ENCODE measurements at places on chromosomes 16 and 17. TPM values are rescaled to one million over a fixed set of nuclear protein-coding genes. Genes with fewer than 3 reads are reported as not detected.
A peak's percentile ranks its signal among the peaks of the same experiment; 100 is the strongest.

The OR2C1 gene
- 0.99 TPM for polyA plus RNA-seq

- no peak for DNase-seq
Observed at GRCh38 chr16:12833926-12834325, 30.2 kb upstream of the CPPED1 start.

DNA sequence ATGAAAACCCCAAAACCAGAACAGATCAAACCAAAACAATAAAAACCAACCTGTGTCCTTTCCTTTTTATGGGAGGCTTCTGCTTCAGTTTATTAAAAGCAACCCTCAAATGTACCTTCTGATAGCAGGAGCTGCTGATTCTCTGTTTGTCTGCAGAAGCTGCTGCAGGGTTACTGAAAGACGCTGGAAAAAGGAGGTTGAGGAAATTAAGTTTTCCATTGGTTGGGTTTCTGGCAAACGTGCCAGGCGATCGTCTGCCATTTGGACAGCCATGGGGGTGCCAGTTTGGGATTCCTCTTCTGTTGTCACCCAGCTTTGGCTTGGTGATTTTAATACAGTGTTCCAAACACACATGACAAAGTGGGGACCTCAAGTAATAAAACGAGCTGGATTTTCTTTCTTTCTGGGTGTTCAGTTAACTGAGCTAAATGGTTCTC is 185.4 kb upstream of the ZFHX3 start:
- no peak for DNase-seq

GRCh38 chr16:27182906-27183405 is 20.4 kb upstream of the KDM8 start:
- no peak for DNase-seq

DNA sequence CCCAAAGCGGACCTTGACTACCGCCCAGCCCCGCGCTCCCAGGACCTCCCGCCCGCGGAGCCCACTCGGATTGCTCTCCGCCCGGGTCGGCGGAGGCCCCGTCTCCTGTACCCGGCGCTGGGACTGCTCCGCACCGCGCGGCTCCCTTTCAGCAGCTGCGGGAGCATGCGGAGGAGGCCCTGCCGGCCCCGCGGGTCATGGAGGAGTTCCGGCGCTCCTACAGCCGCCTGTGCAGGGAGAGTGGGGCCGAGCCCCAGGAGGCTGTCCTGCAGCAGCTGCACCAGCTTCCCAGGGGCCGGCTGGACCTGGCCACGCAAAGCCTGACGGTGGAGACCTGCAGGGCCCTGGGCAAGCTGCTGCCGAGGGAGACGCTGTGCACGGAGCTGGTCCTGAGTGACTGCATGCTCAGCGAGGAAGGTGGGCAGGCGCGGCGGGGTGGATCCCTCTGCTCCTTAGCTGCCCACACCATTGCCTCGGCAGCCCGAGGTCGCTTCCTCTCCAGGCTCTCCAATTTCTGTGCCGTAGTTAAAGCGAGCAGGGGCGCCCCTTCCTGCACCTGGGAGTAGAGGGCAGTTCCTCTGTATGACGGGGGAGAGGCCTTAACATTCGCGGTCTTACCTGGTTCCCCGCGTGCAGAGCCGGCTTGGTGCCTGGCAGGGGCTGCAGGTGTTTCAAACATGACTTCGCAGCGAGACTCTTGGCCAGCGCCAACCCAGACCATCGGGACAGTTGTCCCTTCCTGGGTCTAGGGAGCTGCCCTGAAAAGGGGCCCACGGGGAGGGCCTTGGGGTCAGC is 539 bp downstream of the LRRC45 start:
- no peak for DNase-seq

DNA sequence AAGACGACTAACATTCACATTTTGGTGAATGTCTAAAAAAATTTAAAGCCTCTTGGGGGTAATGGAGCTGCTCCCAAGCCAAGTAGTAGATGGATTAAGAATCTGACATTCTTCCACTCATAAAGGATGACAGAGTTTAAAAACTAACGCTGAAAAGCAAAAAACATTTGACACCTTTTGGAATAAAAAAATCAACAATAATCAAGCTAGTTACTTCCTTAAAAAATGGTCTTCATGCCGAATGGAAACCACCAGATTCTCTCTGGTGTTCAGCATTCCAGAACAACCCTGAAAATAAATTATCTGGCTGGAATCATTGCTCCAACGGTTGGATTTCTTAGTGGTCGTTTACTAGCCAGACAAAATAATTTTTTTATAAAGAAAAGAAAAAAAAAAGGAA is 18.0 kb downstream of the HLF start:
- no peak for DNase-seq

The CRHR1 gene
- not detected for polyA plus RNA-seq

The ZNF287 gene
- polyA plus RNA-seq = 9.7 TPM

GRCh38 chr16:27980076-27980775 is 83.3 kb downstream of the GSG1L start:
- DNase-seq = no peak

- no peak for DNase-seq
Observed at GRCh38 chr16:19236561-19237209, 48.8 kb upstream of the CLEC19A start.

- no peak for DNase-seq
Observed at GRCh38 chr17:80890196-80890920, 101.3 kb upstream of the CHMP6 start.

GRCh38 chr17:77772899-77773358 is 185.6 kb upstream of the TNRC6C start:
- DNase-seq = no peak

- DNase-seq = no peak
Observed at GRCh38 chr16:79370736-79371135, 229.8 kb downstream of the MAF start.

- no peak for DNase-seq
Observed at GRCh38 chr16:66135838-66136237, 230.7 kb upstream of the CDH5 start.

DNA sequence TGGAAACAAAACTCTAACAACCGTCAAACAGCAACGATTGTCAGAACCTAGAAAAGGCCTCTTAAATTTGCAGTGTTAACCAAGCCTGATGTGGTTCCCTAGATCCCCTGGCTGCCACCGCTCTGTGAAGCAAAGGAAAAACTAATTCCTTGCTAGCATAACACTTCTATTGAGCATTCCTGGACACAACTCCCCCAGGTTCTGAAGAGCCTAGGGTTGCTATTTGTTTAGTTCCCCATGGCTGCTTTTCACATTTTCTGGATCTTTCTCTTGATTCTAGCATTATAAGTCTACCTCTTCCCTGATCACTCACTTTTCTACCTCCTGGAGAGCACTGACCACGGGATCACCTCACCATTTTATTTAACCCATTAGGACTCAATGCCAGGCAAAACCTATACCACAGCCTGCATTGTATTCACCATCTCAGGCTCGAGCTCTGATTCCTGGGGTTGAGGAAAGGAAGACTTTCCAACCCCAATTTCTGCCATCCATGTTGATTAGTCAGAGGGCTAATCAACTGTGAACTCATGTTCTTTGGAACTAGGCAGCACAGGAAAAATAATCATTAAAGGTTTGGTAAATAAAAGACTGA is 692 bp upstream of the KCNJ16 start:
- DNase-seq = no peak

- no peak for DNase-seq
Observed at GRCh38 chr17:77959126-77959925, 823 bp downstream of the TNRC6C start.

DNA sequence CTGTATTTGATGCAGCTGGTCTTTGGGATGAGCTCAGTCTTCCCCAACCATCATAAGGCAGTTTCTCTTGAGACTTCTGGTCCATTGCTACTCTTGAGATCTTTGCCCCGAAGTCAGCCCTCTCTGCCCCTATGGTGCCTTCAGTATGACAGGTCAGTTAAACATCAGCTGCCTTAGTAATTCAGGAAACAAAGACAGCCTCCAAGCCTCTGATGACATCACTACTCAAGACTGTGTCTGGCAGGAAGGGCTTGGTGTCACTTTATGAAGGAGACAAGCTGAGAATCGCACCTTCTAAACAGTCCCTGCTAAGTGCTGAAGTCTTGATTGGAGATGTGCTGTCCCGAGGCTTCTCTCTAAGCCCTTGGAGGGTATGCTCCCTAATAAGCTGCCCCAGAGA is 104.9 kb upstream of the TBX2 start:
- DNase-seq = no peak

The PTX4 gene
- polyA plus RNA-seq = not detected

GRCh38 chr16:64475627-64476351 is 646.1 kb downstream of the CDH11 start:
- DNase-seq = no peak

DNA sequence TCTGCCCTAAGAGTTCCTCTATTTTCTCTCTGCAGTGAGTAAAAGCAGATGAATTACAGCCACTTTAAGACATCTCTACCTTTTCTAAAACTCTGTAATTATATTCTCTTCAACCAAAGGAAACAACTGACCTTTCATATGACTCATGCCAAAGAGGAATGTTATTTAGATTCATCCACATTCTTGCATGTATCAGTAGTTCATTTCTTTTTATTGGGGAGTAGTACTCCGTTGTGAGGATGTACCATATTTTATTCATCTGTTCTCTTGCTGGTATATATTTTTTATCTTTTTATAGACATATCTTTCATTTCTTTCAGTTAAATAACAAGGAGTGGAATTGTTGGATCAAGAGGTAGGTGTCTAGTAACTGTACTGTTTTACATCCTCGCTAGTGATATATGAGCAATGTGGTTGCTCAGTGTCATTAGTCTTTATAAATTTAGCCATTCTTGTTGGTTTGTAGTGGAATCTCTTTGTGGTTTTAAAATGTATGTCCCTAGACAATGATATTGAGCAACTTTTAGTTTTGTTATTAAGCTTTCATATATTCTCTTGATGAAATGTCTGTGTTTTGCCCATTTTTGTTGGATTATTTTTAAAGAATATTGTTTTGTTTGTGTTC is 7.8 kb upstream of the MYH8 start:
- no peak for DNase-seq

DNA sequence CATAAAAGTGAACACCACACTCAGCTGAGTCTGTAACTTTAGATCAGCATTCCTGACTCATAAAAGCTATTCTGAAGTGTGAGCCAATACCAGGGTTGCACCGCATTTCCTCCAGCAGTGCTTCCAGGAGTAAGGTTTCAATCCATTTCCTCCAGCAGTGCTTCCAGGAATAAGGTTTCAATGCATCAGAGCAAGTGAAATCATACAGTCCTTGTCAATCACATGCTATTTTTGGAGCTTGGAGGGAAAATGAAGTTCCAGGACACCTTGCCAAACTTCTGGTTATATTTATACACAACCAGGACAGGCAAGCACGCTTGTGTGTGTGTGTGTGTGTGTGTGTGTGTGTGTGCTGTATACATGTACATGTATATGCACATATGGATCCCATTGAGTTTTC is 327.6 kb downstream of the GRIN2A start:
- DNase-seq = no peak

The RCVRN gene
- not detected for polyA plus RNA-seq

The PLA2G10 gene
- polyA plus RNA-seq = 0.45 TPM

DNA sequence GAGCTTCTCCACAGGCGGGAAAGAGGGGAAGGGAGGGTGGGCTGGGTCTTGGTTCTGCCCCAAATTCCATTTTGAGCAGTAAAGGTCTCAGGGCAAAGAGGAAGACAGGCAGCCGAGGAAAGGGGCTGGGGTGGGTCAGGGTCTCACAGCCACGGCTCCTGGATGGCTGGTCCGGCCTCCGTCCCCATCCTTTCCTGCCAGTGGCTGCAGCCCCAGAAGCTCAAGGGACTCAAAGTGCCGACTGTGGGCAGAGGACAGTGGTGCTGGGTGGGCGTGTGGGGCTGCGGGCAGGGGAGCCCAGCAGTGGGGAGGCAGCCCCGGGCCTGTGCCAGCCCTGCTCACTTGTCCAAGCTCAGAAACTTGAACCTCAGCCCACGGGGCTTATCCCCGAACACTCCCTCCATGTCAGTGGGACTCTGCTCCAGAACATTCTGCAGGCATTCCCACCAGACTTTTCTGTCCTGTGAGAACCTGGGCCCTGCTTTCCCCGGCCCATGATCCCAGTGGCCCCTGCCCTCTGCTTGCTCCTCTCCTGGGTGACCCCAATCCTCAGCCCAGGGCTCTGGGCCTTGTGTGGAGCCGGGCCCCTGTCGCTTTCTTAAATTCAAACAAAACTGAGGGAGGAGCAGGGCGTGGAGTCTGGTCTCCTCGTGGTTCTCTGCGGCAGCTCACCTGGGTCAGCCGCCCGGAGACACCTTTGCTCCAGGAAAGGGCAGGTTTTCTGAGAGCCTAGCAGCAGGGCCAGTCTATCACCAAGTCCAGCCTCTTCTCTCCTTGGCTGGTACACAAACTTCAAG is 117.8 kb upstream of the METRNL start:
- no peak for DNase-seq

- DNase-seq = peak; percentile 77
Observed at GRCh38 chr16:84511180-84511800, 6.8 kb upstream of the MEAK7 start.

DNA sequence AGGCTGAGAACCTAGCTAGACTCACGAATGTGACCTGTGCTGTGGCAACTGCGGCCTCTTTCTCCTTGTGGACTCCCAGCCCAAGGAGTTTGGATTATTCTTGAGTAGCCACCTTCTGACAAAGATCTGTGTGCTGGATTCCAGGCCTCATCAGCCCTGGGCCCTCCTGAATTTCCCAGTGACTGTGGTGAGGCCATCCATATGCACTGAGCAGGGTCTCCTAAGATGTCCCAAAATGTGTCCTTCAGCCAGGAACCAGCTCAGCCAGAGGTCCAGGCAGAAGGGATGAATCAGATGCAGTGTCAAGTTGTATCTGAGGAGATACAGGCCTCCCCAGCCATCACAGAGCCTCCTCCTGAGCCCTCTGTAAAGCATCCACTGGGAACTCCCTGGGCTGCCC is 124.5 kb downstream of the CCDC182 start:
- no peak for DNase-seq
